SK-N-SH (cell line): ENCODE measurements at places on chromosomes 3 and 15.

DNA sequence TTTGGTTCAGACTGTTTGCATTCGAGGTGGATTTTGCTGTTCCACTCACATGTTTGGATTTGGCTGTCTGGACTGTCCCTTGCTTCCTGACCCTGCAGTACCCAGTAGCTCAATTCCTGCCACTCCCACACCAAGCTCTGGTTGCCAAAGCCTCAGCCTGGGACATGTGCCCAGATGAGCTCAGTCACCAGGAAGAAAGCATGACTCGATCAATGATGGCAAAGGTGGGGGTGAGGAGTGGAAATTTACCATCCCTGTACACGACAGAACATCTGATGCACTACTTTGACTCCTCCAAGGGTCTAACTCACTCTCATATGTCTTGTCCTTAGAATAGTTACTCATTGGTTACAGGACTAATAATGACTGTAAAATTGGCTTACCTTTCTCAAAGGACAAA is 45.2 kb downstream of the ZNF385D start:
- no peak for DNase-seq

GRCh38 chr3:171824824-171825221 is 14.5 kb upstream of the PLD1 start:
- DNase-seq: no peak

DNA sequence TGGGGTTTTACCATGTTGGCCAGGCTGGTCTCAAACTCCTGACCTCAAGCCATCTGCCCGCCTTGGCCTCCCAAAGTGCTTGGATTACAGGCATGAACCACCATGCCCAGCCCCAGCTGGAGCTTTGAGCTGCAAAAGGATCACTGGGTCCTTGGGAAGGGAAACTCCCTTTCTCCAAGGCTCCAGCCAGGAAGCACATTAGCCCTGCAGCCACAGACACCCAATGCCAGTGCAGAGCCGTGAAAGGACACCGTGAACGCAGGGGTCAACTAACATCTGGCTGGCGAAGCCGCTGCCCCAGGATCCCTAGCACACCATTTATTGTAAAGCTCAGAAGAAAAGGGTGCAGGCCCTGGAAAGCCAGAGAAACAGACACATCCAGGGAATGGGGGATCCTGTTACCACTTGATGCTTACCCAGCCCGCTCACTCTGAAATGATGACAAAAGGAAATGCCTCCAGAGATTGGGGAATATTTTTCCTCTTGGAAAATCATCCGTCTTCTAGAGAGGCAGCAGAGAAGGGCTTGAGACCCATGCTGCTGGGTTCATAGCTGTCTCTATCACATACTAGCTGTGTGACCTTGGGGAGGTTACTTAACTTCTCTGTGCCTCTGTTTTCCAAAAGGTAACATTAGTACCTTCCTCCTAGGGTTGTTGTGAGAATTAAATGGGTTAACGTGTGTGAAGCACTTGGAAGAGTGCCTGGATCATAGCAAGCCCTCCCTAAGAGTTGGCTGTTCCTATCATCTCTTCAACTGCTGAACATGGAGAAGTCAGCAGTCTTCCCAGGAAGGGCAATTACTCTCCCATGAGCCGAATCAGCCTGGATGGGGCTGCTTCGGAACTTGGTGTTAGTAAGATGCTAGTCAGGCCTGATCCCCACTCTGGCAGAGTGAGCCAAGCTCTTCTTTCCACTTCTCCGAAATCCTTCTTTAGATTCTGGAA is 40.8 kb downstream of the LMCD1 start:
- DNase-seq: no peak

DNA sequence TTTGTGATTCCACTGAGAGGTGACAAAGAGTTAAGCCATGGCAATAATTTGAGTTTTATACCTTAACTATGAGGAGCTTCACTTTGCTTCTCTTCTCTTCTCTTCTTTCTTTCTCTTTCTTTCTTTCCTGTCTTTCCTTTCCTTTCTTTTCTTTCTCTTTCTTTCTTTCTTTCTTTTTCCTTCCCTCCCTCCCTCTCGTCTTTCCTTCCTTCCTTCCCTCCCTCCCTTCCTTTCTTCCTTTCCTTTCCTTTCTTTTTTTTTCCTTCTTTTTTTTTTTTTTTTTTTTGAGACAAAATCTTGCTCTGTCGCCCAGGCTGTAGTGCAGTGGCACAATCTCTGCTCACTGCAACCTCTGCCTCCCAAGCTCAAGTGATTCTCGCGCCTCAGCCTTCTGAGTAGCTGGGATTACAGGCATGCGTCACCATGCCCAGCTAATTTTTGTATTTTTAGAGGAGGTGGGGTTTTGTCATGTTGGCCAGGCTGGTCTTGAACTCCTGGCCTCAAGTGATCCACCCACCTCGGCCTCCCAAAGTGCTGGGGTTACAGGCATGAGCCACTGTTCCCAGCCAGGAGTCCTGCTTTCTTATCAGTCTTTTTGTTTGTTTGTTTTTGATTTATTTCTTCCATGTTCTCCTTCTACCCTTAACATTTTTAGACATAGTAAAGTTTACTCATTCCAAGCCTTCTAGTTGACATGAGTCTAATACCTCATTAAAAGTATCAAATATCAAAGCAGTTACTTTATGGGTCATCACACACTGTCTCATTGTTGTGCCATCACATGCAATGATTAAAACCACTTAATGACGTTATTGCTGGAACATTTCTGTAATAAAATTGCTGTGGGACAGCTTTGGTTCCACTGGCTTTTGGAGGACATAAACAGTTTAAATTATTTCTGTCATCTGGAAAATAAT is 29.9 kb downstream of the SLC49A4 start:
- DNase-seq: no peak

DNA sequence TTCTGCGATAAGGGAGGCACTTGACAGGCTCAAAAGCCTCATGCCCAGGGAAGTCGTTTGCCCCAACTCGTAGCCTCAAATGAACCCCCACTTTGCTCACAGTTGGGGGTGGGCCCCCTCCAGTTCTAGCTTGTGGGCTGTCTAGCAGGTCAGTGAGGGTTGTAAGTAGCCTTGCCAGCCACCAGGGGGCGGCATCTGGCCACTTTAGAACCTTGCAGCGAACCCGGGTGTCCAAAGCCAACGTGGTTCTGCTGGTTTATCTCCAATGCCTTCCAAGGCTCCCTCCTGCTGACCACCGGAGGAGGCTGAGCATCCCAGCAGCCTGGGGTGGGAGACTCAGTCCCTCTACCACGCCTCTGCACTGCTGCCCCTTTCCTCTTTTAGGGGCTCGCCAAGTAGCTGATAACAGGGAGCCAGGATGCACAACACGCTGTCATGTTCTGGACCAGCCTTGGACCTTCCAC is 9.2 kb upstream of the RBSN start:
- DNase-seq: peak; percentile 86

DNA sequence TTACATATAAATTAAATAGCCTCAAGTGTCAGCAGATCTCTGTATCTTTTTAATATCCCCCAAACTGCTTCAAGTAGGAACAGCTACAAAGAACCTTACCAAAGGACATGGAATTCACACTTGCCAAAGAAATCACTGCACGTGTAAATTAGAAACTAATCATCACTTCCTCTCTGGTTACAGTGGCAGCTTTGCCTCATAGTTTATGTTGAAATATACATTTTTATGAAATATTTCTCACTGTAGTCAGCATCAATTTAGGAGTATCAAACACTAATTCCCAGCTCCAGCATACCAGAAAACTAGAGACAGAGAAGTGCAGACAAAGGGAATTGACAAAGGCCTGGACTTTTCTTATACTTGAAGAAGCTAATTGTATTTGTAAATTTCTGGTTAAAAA is 260.9 kb downstream of the TIGIT start:
- DNase-seq: no peak

DNA sequence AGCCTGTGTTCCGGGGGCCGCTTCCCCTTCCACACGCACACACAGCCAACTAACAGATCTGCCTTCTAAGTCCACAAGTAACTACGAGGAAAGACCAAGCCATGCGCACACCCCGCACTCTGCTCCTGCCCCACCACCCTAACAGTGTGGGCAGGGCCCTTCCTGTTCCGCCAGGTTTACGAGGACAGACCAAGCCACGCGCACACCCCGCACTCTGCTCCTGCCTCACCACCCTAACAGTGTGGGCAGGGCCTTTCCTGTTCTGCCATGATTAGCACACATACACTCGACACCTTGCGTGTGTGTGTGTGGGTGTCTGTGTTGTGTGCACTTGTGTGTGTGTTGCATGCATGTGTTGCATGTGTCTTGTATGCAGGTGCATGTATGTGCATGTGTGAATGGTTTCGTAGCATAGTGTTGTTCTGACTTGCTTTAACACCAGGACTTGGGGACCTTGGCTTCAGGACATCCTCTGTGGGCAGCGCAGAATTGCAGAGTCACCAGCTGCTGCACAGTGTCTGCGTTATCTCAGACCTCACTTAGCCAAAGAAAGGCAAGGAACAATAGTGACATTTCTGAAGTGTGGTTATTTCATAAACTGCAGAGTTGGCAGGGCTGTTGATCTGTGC is 114.4 kb downstream of the CHSY1 start:
- peak; percentile 59 for DNase-seq

GRCh38 chr3:49841126-49841696 is 15.2 kb downstream of the TRAIP start:
- DNase-seq: no peak

DNA sequence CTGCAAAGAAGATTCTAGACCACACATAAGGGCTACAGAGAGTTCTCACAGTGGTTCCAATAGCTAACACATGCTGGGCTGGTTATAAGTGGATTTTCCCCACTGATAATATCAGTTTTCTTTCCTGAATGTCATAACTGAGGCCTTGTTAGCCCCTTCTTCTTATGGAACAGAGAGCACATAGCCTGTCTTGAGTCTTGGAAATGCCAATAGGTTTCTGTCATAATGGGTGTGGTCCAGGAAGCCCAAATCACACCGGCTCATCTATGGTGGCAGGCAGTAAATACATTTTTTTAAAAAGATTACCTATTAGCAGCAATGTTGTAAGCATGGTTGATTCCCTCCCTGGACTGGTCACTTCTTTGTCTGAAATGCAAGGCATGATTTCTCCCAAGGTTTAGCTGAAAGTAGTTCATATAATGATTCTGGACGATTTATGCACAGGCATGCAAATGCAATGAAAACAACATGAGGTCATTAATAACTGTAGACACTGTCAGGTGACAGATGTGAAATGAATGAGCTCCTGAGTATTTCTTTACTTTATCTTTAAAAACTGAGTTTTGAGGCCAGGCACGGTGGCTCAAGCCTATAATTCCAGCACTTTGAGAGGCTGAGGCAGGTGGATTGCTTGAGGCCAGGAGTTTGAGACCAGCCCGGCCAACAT is 67.2 kb upstream of the ATP2C1 start:
- DNase-seq: no peak

- DNase-seq: no peak
Observed at GRCh38 chr3:46910166-46910760, 32.7 kb downstream of the PTH1R start.

DNA sequence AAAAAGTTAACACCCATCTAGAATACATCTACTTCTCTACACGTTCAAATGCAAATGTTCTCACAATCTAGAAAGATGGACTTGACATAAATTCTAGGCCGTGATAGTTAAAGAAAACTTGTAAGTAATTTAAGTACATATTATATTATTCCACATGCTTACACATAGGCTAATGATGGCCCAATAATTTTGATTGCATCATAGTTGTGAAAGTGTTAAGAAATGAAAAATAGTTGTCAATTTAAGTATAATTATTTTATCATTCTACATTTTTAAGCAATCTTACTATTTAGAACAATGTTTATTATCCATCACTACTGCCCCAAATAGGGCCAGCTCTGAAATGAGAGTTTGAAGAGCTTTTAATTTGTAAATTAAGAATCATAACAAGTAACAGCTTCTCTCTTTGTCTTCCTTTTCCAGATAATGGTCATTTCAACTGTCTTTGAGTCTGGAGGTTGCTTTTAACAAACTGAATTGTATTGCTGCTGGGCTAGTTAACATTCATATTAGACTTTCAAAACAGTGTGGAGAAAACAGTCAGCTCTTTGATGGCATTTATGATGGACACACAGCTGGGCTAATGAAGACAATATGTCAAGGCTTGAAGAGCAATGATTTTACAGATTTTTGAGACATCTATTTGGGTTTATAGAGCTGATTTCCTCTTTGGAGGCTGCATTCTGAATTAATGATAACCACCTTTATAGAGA is 246.1 kb upstream of the KCNH8 start:
- DNase-seq: no peak

GRCh38 chr3:143928541-143929255 is 42.9 kb upstream of the DIPK2A start:
- DNase-seq: no peak

DNA sequence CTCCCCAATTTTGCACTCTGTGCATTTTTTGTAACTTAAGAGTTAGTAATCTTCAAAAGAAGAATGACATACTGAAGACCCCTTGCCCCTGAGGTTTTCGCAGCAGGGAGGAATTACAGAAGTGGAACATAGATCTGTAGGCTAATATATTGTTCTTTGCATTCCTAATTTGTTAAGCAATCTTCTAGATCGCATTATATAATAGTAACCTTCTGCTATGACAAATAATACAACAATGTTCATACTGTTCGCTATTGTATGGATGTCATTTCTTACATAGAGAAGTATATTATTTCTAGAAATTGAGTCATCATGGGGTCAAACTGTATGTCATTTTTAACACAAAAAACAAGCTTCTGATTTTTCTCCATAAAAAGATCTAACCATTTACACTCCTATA is 95.8 kb upstream of the TGFBR2 start:
- no peak for DNase-seq

DNA sequence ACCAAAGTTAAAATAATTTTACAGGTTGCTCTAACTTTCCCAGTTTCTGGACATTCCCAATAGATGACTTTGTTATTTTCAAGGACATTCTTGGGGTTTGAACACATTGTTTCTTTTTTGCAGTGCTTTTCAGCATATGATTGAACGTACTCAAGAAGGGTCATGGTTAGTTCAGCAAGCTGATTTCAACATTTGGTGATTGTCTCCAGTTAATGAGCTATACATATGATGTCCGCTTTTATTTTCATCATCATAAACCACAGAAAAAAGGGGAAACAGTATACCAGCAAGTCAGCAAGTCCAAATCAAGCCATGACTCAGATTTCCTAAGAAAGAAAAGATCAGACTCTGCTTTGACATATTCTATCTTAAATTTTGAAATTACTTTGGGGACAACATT is 69.4 kb downstream of the B3GALNT1 start:
- DNase-seq: no peak

DNA sequence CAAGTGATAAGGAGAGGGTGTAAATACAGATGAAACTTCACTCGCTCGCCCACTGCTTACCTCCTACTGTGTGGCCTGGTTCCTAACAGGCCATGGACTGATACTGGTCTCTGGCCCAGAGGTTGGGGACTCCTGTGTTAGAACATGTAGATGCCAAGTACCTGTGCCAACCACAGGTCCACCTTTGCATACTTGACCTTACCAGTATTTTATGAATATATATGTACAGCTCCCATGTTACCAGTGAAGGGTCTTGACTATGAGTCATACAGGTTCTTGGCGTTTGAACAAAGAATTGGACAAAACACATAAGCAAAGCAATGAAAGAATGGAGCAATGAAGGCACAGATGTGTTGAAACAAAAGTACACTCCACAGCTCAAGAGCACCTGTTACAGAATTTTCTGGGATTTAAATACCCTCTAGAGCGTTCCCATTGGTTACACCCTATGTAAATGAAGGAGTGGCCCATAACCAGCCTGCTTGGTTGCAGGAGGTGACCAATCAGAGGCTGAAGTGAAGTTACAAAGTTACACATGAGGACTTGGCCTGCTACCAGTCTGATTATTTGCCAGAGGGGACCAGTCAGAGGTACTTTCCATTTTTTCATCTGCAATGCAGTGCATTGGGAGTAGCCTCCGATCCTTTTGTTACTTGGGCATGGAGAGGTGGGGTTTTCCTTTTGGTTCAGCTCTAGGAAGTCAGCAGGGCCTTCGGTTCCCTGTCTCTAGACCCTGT is 1.7 kb upstream of the GFM1 start:
- no peak for DNase-seq
